Progenitor cell of endocrine pancreas (in vitro differentiated cells): ENCODE measurements at places on chromosomes 2 and 18.

GRCh38 chr18:56647951-56648893, 2.9 kb upstream of the WDR7 start:
- no peak for DNase-seq

DNA sequence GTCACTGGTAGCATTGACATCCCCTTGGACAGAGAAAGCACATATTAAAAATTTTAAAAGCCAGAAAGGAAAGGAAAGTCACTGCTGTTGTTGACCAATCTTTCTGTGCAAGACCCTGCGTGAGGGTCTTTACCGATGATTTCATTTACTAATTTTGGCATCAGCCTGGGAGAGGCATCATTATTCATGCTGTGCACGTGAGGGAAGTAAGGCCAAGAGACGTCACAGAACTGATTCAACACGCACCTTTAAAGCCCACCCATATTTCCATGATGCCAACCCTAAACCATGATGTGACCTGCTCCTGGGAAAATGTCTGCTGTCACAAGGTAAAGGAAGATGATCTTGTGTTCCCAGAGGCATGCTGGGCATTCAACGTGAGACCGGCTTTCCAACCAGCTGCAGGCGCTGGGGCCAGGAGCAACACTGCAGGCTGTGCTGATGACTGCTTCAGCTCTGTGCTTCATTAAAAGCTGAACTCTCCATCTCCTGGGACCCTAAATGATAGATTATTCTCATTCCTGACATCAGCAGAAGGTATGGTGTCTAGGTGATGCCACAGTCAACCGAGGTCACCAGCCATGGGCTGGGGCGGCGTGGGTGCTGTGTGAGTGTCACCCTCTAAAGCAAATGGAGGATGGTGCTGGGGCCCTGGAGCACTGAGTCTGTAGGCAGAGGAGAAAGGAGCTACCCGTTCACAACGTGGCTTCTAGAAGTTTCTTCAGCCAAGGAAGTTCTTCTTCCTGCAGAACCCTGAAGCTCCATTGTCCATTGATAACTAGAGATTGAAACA, 53.9 kb downstream of the TMEM18 start:
- DNase-seq = no peak

- DNase-seq = no peak
These were observed 185.1 kb upstream of the CCDC68 start for GRCh38 chr18:55144193-55144930.

DNA sequence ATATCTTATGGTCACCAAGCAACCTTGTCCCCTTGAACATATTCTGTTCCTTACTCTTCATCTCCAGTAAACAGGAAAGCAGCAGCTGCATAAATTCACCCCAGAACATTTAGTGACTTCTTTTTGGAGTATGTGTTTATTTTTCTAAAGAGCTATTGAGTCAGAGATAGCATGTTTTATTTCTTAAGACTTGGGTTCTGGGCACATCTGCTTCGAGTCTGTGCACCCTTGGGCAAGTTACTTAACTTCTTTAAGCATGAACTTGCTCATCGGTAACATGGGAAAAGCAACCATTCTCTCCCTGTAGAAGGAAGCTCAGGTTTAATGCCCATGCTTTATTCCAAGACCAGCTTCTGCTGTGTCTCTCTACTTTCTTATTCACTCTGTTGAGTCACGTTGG, 309.3 kb upstream of the MEX3C start:
- no peak for DNase-seq

GRCh38 chr2:62768615-62769014, 63.1 kb downstream of the EHBP1 start:
- DNase-seq = no peak

- no peak for DNase-seq
These were observed 31.6 kb upstream of the AFF3 start for GRCh38 chr2:100174026-100174431.

- DNase-seq = no peak
These were observed 59.5 kb upstream of the NCKAP5 start for GRCh38 chr2:133627741-133628140.

GRCh38 chr2:234974501-234975385, 22.9 kb downstream of the SH3BP4 start:
- DNase-seq = no peak

- no peak for DNase-seq
These were observed 205.2 kb downstream of the SCG2 start for GRCh38 chr2:223396993-223397392.

- DNase-seq = no peak
These were observed 48.2 kb upstream of the POLE4 start for GRCh38 chr2:74910245-74910644.

GRCh38 chr18:57241869-57242268, 95.0 kb downstream of the BOD1L2 start:
- DNase-seq = no peak

DNA sequence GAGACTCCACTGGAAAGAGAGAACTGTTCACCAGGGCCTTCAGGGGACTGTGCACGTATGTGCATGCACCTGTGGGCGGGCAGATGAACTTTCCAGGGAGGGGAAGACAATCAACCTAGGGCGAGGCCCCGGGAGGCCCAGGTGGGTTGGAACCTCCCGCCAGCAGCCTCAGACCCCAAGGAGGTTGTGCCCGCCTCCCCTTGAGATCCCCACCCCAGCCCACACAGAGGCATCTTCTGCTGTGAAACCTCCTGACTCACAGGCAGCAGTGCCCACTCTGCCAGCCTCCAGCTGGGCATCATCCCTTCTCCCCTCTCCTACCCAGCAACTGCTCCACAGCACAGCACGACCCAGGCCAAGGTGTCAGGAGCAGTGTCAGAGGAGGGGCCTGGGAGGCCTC, 54.4 kb downstream of the FAM178B start:
- no peak for DNase-seq

DNA sequence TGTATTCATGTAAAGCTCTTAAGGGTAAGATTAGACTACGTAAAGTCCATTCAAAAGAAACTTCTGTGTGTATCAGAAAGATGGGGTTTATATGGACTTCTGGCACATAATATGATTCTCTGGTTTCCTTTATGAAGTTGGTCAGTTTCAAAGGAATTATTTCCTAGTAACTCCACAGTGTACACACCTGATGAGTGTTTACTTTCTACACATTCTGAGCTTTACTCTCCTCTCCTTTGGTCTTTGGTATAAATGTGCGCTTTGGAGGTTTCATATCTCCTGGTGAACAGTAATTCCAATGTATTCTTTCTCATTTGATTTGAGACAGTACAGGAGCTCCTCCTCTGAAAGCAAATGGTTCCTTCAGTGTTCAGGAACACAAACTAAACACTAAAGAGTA, 88.1 kb downstream of the OXER1 start:
- DNase-seq = no peak

- no peak for DNase-seq
These were observed 98.0 kb downstream of the AAK1 start for GRCh38 chr2:69545477-69545932.

- no peak for DNase-seq
These were observed 21.4 kb upstream of the KCNS3 start for GRCh38 chr2:17857021-17857420.

DNA sequence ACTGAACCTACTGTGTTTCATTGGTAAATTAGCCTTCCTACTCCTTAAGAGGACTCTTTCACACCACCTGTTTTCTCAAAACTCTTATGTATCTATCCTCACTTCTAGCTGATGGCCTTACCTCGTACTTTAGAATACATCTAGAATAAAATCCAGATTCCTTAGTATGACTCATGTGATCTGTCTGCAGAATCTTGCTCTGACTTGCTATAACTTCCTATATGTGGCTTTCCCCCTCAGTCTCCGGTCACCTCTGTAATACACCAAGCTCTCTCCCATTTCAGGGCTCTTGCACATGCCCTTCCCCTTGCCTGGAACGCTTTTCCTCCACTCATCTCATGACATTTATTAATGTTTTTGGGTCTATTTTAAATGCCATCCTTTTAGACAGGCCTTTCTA, 95.6 kb upstream of the LHCGR start:
- DNase-seq = no peak

DNA sequence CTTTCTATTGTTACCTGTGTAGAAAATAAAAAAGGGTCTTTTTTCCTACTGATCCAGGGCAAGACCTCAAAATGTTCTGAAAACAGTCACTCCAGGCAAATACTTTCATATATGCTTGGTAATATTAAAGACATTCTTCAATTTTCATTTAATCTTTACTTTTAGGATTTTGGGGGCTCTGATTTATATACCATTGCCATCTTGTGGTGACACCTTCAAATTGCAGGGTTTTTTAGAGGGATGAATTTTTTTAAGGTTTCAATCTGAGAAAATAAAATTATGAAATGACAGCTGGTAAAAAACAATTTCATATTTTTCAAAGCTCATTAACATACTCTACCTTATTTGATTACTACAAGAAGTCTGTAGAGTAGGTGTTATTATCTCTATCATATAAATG, 26.8 kb downstream of the MAPK4 start:
- no peak for DNase-seq

- no peak for DNase-seq
These were observed 244.7 kb downstream of the NDUFA10 start for GRCh38 chr2:239780236-239780994.

DNA sequence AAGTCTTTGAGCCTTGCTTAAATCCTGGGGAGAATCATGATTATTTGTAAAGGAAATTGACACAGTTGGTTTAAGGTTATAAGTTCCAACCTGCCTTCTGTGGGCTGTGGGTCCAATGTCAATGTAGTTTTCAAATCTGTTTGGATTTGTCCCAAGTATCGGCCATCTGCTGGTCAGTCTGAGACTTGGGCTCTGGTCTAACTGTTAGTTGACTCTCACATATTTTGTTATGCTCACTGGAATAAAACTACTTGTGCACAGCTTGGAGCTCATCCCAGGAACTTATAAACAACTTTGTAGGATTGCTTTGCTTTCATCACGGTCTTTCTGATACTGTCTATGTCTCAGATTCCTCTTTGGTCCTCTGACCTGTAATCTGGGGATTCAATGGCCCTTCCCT, 1026.2 kb upstream of the ZEB2 start:
- no peak for DNase-seq

GRCh38 chr18:76948345-76948744, 126.0 kb downstream of the ZNF236 start:
- no peak for DNase-seq

DNA sequence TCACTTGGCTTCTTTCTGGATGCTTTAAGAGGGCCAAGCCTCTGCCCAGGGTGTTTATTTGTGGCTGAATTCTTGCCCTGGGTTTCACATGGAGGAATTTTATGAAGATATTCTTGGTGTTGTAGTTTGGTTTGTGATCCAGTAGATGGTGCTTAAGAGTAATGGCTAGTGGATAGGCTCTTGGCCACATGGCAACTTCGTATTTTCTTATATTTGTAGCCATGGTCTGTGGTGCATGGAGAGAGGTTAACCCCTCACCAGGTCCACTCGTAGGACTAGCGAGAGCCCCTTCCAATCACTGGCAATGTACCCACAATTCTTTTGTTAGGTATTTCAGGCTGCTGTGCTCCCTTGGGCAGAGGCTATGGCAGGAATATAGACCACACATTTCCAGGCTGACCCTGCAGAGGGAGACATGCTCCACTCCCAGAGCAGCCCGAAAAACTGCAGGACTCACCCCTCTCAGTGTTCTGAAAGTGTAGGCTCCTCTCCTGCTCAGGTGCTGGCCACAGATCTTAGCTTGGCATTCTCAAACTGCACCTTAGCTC, 582.1 kb upstream of the SETBP1 start:
- no peak for DNase-seq
